ENCODE measurements at places on chromosomes 16 and 17.

- H3K36me3 ChIP-seq: peaks cover 12% of the 10 kb centered on the region
- no peak overlapping the region for H3K4me3 ChIP-seq
- peaks cover 19% of the 10 kb centered on the region for H3K27me3 ChIP-seq
- peak overlapping the region; percentile 42 for H3K27ac ChIP-seq
- DNase-seq: no peak
Observed at GRCh38 chr16:58031016-58031800, 5.7 kb downstream of the MMP15 start.

DNA sequence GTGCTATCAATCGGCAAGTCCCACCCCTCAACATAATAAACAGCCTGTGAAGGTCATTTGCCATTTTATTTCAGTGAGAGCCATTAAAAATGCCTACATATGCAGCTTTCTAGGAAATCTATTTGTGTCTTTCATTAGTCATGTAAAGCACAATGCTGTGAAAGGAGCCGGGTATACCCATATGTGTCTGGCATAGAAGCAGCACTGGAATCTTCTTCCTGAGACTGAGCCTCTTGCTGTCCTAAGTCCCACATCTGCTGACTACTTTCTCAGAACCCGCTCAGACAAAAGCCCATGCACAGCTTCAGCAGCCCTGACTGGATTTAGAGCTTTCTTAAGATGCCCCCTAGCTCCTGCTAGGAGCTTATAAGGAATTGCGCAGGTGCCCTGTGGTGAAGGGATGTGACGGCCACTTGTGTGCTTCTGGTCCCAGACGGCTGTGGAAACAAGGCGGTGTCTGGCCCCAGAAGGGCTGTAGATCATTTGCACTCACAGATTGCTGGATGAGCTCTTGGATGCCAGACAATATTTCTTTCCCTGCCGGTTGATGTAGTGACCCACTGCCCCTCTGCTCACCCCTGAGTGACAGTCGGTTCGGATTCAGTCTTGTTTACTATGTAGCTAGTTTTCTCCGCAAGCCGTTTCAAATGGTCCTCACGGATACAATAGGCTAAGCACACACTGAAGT lies 172.2 kb downstream of the ANKFN1 start:
- no peak overlapping the region for H3K27ac ChIP-seq
- H3K27me3 ChIP-seq: peaks cover 2% of the 10 kb centered on the region
- no peak overlapping the region for H3K4me3 ChIP-seq
- peaks cover 8% of the 10 kb centered on the region for H3K4me1 ChIP-seq

DNA sequence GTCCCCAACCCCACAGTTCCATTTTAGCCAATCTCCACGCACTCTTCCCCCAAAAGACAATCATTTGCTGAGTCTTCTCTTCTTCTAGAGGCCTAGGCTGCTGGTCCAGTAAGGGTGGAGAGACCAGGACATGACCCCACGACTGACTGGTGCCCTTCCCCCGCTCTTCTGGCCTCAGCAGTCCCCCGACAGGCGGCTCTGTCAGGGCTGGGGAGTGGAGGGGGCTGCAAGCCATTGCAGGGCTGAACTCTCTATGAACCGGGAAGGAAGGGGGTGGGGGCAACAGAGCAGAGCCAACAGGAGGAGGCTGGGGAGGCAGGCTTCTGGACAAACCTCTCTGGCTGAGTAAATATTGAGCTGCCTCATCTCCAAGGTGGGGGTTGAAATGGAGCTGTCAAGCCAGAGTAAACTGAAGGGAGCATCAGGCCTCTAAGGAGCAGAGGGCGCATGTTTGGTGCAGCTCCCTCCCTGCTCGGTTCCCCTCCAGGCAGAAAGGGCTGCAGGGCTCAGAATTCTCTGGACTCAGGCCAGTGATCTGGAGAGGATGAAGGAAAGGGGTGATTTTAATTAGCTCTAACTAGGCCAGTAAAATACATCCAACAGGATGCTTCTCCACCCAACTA lies 8.7 kb downstream of the HOXB1 start:
- peaks cover 10% of the 10 kb centered on the region for H3K27me3 ChIP-seq
- H3K4me1 ChIP-seq: peaks cover 24% of the 10 kb centered on the region
- no peaks in the 10 kb centered on the region for H3K36me3 ChIP-seq
- DNase-seq: no peak
- no peak overlapping the region for H3K4me3 ChIP-seq

DNA sequence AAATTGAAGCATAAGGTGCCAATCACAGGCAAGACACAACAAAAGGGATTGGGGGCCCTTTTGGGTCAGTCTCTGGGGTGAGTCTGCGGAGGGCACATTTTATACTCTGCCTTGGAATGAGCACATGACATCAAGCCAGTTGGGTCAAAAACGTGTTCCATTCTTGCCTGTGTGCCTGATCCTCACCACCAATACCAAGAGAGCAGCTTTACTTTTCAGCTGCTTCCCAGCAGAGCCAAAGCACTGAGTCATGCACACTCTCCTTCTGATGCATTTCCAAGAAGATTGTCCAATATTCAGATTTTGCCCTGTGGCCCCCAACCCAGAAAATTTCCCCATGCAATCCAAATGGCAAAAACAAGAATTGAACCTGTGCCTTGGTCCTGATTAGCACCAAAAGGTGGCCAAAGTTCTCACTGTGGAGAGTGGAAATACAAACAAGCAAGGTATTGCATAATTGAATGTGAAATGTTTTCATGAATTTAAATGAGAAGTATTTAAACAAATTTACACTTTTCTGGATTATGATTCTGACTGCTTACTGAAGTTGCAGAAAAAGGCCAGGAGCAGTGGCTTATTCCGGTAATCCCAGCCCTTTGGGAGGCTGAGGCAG lies 217.8 kb upstream of the SOX9 start:
- H3K36me3 ChIP-seq: no peaks in the 10 kb centered on the region
- H3K4me1 ChIP-seq: no peaks in the 10 kb centered on the region
- no peak overlapping the region for H3K4me3 ChIP-seq
- no peak overlapping the region for H3K27ac ChIP-seq
- peaks cover 2% of the 10 kb centered on the region for H3K27me3 ChIP-seq
- no peak for DNase-seq

GRCh38 chr17:74104921-74105320 lies 98.6 kb upstream of the RPL38 start:
- H3K36me3 ChIP-seq: no peaks in the 10 kb centered on the region
- H3K4me1 ChIP-seq: peaks cover 7% of the 10 kb centered on the region
- DNase-seq: no peak
- no peak overlapping the region for H3K27ac ChIP-seq
- H3K27me3 ChIP-seq: peaks cover 1% of the 10 kb centered on the region
- no peak overlapping the region for H3K4me3 ChIP-seq

GRCh38 chr16:2825049-2825742 lies 4.9 kb upstream of the ZG16B start:
- no peaks in the 10 kb centered on the region for H3K36me3 ChIP-seq
- peaks cover 9% of the 10 kb centered on the region for H3K27me3 ChIP-seq
- no peak for DNase-seq
- no peaks in the 10 kb centered on the region for H3K4me1 ChIP-seq

- no peak overlapping the region for H3K27ac ChIP-seq
- H3K27me3 ChIP-seq: no peaks in the 10 kb centered on the region
- H3K36me3 ChIP-seq: no peaks in the 10 kb centered on the region
- no peak for DNase-seq
- H3K4me1 ChIP-seq: no peaks in the 10 kb centered on the region
Observed at GRCh38 chr16:60459463-60459862, 1576.8 kb downstream of the CDH8 start.

DNA sequence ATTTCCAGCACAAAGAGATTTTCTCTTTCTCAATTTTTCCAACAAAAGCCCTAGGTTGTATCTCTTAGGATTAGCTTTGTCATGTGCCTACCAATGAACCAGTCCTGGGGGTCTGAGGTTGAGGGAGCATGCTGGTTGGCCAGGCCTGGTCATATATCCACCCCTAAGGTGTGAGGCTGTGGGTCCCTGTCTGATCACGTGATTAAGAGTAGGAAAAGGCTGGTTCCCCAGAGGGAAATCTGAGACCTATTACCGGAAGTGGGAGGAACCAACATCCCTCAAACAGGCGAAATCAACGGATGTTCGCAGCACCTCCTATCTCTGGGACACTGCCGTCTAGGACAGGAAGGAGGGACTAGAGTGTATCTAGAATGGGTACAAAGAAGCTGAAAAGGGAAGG lies 185.7 kb upstream of the IRX5 start:
- no peak for DNase-seq
- H3K4me1 ChIP-seq: no peaks in the 10 kb centered on the region
- no peak overlapping the region for H3K27ac ChIP-seq
- H3K27me3 ChIP-seq: peaks cover 2% of the 10 kb centered on the region

GRCh38 chr17:53626286-53626685 lies 196.4 kb upstream of the KIF2B start:
- no peak overlapping the region for H3K4me3 ChIP-seq
- DNase-seq: no peak
- no peaks in the 10 kb centered on the region for H3K27me3 ChIP-seq
- peaks cover 11% of the 10 kb centered on the region for H3K4me1 ChIP-seq
- no peak overlapping the region for H3K27ac ChIP-seq

GRCh38 chr17:35018814-35019213 lies 38.5 kb downstream of the LIG3 start:
- peaks cover 5% of the 10 kb centered on the region for H3K27me3 ChIP-seq
- peaks cover 11% of the 10 kb centered on the region for H3K4me1 ChIP-seq
- no peaks in the 10 kb centered on the region for H3K36me3 ChIP-seq
- DNase-seq: no peak
- no peak overlapping the region for H3K27ac ChIP-seq
- H3K4me3 ChIP-seq: no peak overlapping the region

All from endothelial cell (in vitro differentiated cells).